ENCODE measurements at places on chromosomes 3 and 15.

GRCh38 chr3:15601399-15602145 is at the start of the genes BTD and HACL1:
TSS of gene BTD (plus strand) at chr3:15601745. CDS start at chr3:15635440, 33,695 bp downstream.
TSS of gene HACL1 (minus strand) at chr3:15601569. CDS start at chr3:15601463, 106 bp downstream.
- DNase-seq: peak; percentile 96

DNA sequence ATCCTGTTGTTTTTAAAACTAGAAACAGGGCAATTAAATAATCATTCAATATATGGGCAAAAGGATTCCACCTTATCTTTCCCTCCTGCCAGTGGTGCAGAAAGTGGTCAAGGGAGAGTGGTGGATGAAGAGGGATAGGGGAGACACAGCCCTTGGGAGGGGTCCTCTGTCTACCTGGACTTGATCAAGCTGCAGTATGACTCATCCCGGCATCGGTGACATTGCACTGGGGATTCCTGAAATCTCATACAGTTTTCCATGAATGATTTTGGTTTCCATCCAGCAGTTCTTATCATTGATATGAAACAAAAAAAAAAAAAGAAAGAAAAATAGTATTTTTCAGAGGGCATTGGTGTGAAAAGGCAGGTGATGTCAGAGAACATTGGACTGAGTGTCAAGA is 62.9 kb downstream of the CMTM8 start:
- DNase-seq: no peak

- DNase-seq: no peak
These were observed 765.9 kb downstream of the NTRK3 start for GRCh38 chr15:87490666-87491065.

DNA sequence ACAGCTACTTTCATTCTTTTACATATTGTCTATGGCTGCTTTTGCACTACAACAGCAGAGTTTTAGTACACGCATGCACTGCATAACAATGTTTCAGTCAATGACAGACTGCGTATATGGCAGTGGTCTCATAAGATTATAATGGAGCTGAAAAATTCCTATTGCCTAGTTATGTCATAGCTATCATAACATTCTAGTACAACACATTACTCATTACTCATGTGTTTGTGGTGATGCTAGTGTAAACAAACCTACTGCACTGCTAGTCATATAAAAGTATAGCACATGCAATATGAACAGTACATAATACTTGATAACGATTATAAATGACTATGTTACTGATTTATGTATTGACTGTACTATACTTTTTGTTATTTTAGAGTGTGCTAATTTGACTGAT is 47.9 kb downstream of the QTRT2 start:
- no peak for DNase-seq

DNA sequence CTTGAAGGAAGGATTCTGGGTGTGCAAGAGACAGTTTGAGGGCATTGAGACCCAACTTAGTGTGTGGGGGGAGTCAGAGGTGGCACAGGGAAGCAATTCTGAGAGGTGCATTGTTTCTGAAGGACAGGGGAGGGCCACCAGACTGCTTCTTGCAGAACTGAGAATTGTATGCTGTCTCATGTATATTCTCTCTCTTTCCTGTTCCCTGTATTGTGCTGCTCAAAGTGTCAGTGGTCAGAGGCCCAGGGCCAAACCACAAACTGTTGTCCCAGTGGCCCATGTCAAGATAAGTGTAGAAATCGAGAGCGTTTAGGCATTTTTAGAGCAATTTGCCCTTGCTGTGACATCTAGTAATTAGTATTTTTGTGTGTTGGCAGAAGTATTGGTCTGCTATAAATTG is 567.1 kb downstream of the EDEM1 start:
- no peak for DNase-seq

DNA sequence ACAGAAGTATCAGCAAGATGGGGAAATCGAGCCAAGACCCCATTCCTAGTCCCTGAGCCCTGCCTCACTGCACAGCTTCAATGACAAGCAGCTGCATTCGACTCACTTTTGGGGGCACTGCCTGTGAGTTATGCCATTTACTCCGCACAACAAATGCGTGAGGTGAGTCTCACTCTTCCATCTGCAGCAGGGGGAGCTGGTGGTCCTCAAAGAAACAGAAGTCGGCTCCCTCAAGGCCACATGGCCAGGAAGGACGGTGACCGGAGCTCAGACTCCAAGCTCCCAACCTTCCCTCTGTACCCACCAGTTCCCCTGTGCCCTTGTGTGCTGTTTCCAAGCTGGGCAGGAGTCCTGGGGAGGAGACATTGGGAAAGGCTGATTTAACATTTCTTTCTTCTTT is 127.7 kb upstream of the IQSEC1 start:
- no peak for DNase-seq

DNA sequence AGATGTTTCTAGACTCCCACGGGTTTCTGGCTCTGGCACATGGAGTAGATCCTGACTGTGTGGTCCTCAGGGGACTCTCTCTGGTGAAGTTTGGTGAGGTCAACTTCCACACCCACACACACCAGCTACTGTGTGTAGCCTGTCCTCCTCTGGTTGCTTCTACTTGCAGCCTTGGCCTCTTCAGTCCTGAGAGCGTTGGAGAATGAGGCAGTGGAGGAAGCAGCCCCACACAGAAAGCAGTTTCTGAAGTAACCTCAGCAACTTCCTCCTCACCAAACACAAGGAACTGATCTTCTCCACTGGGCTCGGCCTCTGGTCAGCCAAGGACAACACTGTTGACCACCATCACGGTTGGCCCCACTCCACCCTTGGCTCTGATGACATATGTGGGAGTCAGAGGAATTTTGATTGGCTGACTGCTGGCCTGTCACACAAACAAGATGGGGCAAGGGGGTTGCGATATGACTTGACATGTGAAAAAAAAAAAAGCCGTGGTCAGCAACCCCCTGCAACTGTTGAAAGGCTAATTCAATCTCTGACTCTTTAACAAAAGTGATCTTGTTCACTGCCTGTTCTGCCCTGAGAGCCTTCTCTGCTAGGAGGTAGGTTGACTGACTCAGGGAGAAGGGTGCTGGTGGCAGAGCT is 19.6 kb downstream of the CD86 start:
- DNase-seq: no peak

- DNase-seq: no peak
These were observed 71.9 kb downstream of the UBE2E2 start for GRCh38 chr3:23275061-23275460.

DNA sequence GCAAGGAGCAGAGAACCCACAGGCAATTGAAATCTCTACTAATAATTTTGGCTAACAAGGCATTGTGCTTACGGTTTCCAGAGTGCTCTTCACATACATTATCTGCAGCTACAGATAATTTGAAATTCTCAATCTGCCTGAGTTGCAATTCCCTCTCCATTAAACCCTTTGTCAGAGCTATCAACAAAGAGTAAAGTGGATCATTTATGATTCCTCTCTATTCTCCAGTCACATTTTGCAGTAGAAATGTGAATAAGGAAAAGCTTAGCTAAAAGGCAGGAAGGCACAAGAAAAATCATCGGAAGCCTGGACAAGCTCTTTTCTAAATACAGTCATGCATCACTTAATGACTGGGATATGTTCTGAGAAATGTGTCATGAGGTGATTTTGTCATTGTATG is 49.6 kb downstream of the FAM98B start:
- DNase-seq: no peak

GRCh38 chr3:128550471-128551126 is 57.6 kb upstream of the GATA2 start:
- no peak for DNase-seq

DNA sequence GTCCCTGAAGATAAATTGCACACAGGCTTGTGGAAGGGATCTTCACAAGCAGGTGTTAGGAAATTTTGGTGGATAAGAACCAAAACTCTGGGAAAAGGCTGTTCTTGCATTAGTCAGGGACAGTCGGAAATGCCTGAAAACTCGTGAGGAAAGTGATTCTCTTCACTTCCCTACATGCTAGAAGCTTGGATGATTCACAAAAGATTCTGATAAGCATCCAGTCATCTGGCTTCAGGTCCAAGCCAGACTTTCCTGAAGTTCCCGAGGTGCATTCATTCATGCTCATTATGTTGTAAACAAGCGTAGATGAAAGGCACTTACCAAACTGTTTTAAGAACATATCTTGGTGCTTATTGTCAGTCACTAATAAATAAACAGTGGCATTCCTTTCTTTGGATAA is 1028.7 kb downstream of the NTRK3 start:
- no peak for DNase-seq

DNA sequence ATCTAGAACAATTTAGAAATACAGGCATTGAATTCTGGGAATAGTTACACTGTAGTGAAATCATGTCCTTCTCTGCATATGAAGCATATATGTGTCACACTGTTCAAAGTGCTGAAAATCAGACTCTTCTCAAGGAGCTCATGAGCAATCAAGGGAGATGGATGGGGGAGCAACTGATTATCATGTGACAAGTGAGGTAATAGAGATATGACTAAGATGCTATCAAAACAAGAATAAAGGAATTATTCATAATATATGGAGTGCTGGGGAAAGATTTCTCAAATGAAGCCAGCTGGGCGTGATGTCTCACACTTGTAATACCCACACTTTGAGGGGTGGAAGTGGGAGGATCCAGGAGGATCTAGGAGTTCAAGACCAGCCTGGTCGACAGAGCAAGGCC is 74.9 kb upstream of the CHRNB4 start:
- DNase-seq: peak; percentile 20

DNA sequence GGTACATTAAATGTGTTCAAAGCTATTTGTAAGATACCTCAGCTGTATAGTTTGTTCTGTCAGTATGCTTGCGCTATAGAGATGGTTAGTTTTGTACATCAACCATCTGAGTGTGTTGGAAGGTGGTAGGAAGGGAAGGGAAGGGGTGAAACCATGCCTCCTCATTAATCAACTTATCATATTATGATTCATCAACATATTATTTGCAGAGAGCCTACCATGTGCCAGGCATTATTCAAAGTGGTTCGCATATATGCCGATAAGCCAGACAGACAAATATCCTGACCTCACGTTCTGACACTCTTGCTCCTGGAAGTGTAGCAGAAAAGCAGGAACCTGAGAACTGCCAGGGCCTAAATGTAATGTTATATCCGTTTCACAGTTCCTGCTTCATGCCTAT is 248.1 kb upstream of the NR2E3 start:
- DNase-seq: peak; percentile 26

GRCh38 chr15:67175643-67176071 is 78.8 kb downstream of the AAGAB start:
- DNase-seq: no peak

- DNase-seq: no peak
These were observed 41.4 kb upstream of the BSN start for GRCh38 chr3:49512781-49513355.

DNA sequence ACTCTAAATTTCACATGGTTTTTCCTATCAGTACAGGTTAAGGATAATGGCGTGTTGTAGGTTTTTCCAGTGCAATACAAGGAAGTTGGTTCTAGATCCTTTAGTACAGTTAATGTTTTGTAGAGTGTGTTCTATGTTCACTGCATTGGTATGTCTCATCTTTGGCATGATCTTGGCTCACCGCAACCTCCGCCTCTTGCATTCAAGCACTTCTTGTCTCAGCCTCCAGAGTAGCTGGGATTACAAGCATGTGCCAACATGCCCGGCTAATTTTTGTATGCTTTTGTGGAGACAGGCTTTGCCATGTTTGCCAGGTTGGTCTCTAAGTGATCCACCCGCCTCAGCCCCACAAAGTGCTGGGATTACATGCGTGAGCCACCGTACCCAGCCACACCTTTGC is 30.4 kb downstream of the SNRPN start:
- DNase-seq: no peak

GRCh38 chr3:144055604-144056003 is 84.0 kb downstream of the DIPK2A start:
- DNase-seq: peak; percentile 5

DNA sequence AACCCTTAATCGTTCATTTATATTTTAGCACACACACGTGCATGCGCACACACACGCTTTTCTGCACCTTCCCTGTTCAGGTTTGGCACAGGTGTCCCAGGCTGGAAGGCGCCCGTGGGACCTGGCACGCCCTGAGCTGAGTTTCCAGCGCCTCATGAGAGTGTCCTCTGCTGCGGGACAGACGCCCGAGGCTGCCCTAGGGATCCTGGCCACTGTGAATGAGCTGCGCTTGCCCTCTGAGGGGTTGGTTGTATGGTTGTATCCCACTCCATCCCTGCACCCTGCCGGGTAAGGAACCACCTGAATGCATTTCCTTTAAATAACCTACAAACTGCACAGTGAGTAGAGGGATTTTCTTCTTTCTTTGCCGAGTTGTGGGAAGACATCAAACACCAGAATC is 12.2 kb upstream of the MEX3B start:
- DNase-seq: no peak

GRCh38 chr3:52197499-52197841 is 490 bp upstream of the ALAS1 start:
- no peak for DNase-seq

- no peak for DNase-seq
These were observed 10.5 kb upstream of the EPHB3 start for GRCh38 chr3:184551103-184551502.

DNA sequence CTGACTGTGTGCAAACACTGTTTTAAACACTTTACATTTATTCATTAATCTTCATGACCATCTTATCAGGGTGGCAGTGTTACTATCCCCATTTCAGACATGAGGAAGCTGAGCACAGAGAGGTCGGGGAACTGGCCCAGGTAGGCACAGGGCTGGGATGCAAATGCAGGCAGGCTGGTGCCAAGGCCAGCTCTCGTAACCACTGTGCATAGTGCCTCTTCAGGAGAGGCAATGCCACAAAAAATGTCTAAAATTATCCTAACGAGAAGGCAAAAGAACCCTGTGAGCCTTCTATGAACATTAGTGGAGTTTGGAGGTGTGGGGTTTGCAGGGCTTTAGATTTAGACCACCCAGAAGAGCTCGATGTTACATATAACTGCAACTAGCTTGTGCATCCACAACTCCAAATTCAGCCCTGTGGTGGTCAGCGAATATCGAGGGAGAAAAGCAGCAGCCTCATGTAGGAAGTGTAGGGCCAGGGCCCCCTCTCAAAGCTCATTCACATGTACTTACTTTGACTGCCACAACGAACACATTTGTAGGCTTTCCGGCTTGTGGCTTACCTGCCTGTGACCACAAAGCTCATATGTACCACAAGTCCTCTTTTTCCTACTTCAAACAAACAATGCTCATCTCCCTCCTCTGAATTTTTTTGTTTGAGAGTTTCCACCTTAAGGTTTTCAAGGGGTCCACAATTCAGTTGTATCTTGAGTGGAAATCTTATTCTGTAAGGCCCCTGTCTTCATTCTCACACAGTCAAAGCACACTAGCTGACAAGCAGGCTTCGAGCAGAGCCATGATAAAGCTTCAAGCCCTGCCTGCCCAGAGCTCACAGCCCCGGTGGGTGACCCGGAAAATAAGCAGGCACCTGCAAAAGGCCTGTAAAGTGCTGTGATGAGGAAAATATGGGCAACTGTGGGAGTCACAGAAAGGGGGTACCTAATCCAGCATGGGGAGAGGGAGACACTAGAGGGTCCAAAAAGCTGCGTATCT is 722.9 kb upstream of the CFAP20DC start:
- DNase-seq: no peak
